ENCODE measurements at places on chromosomes 12 and 14.

DNA sequence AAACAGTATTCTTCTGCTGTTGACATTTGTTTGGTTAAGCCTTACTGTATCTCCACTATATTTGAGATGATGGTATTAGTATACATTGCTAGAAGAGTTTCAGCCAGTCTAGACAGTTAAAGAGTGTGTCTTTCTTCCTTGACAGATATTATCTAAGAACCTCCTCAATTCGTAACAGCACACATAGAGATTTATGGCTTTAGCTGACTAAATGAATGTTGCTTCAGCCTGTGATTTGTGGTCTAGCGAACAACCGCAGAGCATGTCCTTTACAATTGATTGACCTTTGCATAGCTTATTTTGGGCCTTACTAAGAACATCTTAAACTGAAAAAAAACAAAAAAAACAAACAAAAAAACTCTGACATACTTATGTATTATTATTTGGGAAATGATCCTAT lies 122.2 kb downstream of the DAAM1 start:
- no peak for DNase-seq

GRCh38 chr12:6644257-6644596 lies 3.0 kb downstream of the ACRBP start:
- no peak for DNase-seq

DNA sequence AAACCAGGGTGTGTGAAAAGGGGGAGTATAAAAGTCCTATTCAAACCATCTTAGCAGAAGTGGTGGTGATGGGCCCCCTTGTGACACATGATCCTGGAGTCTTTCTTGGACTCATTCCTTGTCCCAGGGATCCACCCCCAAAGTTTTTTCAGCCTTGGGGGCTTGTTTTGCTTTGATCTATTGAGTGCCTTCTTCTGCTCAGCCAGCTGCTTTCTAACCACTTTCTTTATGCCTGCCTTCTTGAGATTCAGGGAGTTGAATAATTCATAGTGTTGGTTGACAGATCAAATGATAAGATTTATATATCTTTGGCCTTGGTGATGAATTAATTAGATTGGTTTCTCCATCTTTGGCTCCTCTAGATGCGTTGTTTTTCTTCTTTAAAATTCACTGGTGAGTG lies 926.7 kb downstream of the DIO2 start:
- DNase-seq, result no peak

DNA sequence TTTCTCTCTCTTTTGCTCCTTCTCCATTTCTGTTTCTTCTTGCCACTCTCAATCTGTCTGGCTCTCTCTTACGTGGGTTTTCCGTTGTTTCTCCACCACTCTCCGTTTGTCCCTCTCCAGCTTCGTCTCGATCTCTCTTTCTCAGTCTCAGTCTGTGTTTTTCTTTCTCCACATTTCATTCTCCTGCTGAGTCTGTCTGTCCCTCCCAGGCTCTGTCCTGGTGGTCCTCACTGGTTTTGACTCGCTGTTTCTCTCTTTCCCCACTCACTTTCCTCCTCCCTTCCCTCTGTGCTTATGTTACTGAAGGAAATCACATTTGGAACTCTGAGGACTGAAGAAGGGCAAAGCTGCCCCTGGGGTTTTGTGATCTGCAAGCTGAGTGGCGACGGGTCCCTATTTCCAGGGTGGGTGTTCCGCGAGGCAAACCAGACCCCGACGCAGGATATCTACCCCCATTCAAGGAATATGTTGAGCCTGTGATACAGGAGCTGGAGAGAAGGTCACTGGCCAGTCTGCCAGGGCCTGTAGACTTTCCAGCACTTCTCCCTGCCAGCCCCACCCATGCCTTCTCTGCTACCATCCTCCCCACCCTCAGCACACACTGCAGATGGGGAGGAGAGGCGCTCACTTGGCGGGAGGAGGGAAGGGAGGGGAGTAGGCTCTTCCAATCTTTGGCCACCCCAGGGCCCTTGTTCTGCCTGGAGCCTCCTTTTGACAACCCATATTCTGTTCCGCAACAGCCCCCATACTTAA lies 102.7 kb upstream of the MAP1LC3B2 start:
- DNase-seq, result no peak

DNA sequence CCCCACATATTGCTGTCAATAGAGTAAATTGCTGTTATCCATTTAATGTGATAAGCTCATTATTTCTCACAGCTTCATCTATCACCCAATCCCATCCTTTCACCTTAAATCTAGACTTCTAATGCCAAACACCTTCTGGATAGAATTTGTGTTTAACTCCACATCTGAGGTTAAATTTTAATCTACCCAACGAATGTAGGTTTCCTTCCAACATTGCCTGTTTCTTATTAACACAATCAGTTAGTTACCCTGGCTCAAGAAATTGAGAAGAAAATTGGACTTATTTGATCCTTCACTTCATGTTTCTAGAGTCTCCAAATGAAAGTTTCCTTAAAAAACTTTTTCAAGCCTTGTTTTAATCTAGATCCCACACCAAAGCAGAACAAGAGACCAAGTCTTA lies 67.3 kb downstream of the PTPRO start:
- DNase-seq, result no peak

DNA sequence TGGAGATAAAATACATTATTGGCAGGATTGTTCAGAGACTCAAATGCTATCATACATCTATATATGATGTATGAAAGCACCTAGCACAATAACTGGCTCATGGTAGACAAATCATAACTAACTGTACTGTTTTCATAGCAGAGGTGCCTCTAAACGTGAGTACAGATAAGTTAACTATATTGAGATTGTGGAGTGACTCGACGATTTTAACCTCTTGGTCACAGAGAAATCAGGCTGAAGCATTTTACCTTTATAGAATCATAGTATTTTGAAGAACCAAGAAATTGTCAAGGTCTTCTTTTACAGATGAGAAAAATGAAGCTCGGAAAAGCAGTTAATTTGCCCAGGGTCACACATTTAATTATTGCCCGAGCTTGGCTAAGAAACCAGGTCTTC lies 666 bp upstream of the DERA start:
- no peak for DNase-seq

DNA sequence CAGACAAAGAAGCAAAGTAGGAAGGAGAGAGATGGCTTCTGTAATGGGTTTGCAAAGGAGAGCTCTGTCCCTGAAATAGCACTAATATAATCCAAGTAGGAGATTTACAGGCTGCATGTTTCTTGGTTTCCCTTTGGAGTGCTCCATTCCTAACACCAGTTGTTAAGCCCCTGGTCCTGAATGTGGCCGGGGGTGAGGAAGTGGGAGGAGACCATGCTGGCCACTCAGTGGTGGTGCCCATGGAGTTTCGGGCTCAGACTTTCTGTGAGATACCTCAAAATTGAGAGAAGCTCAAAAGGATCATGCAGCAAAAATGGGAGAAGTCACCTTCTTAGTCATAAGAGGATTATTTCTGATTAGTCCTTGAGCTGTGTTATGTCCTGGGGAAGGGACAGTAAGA lies 88.5 kb downstream of the DAD1 start:
- no peak for DNase-seq

DNA sequence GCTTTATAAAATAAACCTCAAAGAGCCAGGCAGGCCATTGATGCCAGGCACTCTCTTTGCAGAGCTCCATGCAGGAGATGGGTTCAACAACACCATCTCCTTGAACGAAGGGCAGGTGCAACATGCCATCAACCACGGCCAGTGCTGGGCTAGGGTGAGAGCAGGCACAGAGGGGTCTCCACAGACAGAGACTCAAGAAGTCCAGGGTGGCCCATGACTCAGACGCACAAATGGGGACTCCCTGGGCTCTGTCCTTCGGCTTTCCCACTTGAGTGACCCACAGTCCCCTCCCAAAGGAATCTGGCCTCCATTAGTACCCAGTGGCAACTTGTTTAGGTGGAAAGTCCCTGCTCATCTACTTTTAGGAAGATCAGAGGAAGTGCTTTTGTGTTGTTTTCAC lies 124.4 kb upstream of the PZP start:
- DNase-seq, result no peak

DNA sequence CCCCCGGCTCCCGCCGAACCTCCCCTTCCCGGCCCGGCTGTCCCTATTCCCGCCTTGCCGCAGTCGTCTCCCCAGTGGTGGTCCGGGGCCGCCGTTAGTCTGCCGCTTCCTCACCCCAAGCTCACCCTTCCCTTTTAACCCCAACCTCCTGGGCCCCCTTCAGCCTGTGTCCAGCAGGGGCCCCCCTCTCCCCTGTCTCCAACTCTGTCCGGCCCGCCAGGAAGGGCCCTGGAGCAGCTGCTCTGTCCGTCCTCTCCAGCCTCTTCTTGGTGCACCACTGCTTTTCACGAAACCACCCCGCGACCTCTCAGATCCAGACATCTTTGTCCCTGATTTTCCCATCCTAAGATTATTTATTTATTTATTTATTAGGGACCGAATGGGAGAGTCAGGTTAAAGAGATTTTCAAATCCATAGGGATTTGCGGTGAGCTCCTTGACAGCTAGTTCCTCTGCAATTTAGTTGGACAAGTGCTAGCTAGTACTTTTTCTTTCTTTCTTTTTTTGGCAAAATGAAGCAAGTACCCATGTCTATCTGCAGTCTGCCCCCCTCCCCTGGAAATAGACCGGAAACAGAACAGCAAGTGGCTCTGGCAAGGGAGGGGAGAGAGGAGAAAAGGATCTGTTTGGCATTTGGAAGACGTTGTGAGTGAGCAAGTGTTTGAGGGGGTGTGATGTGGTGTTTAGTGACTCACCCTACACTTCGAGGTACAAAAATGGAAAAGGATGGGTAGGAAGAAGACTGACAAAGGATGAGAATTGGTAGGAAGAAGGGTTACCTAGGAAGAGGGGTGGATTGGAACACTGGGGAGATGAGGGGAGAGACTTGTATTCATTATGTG lies 632 bp downstream of the UBR7 start:
- peak; percentile 65 for DNase-seq

DNA sequence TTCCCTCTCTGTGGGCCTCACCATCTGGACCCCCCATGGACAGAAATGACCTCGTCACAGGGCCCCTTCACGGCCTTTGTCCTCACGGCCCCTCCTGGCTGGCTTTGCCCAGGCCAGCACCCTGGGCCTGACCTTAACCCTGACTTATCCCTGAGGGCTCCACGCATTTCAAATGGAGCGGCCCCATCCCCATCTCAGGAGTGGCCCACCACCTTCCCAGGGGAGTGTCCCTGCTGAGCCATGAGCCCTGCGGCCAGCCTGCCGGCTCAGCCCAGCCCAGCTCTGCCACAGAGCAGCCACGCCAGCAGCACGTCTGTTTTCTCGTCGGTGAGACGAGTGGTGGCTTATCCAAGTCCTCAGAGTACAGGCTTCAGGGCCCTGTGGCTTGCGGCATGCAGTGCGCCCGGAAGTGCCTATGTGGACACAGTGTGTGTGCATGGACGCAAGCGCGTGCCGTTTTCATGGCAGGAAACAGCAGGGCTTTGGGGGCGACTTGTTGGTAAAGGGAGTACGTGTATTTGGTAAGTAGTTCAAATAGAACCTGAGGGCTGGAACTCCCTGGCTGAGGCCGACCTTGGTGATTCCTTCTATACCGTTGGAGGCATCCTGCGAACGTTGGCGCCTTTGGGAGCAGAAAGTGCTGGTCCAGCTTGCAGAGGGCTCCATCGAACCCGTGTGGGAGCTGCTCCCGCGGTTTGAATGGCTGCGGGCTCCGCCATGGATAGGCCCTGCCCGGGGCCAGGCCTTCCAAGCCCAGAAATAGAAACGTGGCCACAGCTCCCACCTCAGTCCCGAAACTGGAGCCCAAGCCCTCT lies 52.1 kb downstream of the LRCOL1 start:
- DNase-seq, result no peak

DNA sequence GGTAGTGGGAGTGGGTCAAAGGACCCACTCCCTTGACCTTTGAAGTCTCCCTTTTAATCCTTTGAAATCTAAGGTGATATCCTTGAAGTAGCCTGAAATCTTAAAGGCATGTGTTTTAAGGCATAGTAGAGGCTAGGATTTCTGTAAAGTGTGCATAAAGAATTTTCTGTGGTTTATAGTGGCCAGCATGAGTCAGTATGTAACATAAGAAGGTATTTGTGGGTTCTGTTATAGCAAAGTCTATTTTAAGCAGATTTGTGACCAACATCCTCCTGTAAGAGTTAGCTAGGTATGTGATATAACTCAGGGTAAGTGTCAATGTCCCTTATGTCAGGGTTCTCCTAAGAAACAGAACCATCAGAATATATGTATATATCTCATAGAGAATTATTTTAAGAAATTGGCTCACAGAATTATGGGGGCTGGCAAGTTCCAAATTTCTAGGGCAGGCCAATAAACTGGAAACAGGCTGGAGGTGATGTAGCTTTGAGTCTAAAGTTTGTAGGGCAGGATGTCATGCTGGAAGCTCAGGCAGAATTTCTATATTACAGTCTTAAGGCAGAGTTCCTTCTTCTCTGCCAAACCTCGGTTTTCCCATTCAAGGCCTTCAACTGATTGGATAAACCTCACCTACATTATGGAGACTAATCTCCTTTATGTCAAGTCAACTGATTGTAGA lies 18.7 kb upstream of the EPYC start:
- no peak for DNase-seq

DNA sequence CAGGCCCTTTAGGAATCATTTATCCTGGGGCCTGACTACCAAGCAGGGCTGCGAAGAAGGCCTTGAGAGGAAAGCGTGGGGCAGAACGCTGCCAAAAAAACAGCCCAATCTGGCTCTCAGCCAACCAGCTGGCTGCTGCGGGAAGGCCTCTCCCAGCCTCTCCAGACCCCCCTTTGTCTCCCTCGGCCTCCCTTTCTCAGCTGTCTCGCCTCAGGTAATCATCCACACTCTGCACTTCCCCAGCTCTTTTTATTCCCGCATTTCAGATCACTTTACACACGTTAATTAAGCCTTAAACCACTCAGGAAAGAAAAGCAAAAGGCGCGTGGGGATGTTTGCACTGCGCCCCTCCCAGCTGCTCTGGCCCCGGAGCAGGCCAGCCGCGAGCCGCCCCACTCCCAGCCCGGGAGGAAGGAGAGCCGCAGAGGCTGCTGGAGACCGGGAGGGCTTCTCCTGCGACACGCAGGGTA lies 208.2 kb upstream of the FOXN3 start:
- DNase-seq, result no peak

DNA sequence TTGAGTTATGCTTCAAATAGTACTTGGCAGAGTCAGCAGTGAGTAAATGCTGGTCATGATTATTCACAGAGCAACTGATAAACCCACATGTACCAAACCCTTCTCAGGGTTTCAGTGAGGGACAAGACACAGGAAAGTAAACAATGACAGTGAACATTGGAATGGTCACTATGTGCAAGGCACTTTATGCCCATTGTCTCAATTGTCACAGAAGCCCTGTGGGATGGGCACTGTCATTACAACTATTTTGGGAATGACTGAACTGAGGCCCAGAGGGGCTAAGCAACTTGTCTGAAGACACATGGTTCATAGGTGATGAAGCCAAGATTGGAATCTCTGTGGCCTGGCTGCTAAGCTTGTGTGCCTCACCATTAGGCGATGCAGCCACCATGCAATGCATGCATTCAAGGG lies 238.5 kb downstream of the RBM19 start:
- DNase-seq, result no peak

DNA sequence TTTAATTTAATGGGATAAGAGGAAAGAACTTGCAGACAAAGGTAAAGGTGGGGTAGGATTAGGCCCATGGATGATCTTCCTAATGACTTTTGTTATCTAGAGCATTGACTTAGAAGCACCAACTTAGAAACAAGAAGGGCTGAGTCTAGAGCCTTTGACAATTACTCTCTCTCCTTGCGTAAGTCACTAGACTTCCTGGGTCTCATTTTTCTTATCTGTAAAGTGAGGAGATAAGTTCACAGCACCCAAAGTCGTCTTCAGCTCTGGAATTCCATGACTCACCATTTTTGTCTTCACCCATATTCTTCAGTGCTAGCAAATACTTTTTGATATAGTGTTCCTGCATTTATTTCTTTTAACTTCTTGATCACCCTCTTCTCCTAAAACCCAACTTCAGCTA lies 75.7 kb downstream of the SSPN start:
- DNase-seq, result no peak
